ENCODE measurements at places on chromosomes 16 and 17.
A peak's percentile ranks its signal among the peaks of the same experiment; 100 is the strongest.

DNA sequence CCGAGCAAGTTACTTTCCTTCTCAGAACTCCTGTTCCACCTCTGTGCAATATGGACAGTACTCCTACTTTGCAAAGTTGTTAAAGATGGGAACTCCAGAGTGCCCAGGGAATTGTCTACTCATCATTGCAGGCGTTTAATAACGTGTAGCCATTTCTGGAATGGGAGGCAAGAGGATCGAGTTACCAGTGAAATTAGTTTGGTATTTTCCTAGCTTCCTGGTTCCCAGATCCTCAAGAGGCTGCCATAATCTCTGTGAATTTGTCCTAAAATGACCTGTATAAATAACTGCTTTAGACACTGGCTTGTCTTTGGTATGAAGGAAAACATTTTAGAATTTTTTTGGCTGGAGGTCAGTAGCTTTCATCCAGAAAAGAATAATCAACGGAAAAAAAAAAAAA, 27.7 kb downstream of the WWOX start:
- DNase-seq, result no peak

DNA sequence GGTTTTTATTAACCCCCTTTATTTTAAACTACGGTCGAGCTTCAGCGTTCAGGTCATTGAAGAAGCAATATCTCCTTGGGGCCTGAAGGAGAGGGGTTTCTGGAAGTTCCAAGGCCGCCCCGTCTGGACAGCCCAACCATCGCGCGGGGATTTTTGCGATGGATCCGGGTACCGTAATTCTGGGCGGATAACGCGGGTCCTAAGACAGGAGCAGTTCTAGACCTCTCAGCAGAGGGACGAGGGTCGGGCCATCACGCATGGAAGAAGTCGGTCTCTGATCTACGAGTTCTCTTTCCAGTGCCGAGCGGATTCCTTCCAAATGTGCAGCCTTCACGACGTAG, 3.6 kb downstream of the BORCS6 start:
- no peak for DNase-seq

DNA sequence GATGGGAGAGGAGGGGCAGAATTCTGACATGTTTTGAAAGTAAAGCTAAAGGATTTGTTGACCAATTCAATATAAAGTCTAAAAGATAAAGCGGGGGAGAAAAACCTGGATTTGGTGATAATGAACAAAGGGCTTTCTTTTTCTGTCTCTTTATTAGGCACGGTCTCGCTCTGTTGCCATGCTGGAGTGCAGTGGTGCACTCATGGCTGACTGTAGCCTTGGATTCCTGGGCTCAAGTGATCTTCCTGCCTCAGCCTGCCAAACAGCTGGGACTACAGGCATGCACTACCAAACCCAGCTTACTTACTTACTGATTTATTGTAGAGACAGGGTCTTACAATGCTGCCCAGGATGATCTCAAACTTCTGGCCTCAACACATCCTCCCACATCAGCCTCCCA, 7.5 kb downstream of the CDR2 start:
- DNase-seq, result no peak

- DNase-seq, result no peak
Measured at GRCh38 chr16:27324851-27325301, 11.1 kb downstream of the IL4R start.

GRCh38 chr17:66520999-66521398, 218.6 kb downstream of the PRKCA start:
- DNase-seq, result no peak

GRCh38 chr17:9444687-9445086, 130.9 kb downstream of the STX8 start:
- no peak for DNase-seq

DNA sequence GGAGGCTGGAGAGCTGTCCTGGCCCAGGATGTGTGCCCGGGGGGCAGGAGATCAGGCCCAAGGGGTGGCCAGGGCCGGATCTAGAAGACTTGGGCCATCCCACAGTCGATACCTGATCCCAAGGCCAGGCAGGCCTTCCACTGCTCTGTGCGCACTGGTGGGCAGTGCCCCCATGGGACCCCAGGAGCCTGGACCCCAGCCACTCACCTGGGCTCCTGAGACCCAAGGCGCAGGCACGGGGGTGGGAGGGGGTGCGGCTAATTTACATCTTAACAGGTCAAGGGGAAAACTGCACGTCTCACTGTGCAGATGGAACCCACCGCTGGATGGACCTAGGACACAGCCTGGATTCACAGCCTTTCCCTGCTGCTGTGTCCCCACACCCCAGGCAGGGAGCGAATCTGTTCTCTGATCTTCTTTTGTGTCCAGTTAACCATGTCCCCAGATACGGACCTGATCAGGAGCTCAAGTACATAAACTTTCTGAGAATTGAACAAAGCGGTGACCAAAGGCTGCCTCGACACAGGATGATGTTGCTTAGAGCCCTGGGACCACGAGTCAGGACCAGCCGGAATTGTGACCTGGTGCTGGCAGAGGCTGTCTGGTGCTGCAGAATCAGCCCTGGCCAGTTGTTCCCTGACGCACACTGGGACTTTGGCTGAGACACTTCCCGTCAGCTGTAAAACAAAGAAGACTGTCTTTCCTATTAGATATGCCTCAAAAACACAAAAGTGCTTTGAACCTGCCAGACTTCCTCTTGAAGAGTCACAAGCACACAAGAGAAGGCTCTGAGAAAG, 60.6 kb downstream of the TNFRSF13B start:
- DNase-seq, result no peak

DNA sequence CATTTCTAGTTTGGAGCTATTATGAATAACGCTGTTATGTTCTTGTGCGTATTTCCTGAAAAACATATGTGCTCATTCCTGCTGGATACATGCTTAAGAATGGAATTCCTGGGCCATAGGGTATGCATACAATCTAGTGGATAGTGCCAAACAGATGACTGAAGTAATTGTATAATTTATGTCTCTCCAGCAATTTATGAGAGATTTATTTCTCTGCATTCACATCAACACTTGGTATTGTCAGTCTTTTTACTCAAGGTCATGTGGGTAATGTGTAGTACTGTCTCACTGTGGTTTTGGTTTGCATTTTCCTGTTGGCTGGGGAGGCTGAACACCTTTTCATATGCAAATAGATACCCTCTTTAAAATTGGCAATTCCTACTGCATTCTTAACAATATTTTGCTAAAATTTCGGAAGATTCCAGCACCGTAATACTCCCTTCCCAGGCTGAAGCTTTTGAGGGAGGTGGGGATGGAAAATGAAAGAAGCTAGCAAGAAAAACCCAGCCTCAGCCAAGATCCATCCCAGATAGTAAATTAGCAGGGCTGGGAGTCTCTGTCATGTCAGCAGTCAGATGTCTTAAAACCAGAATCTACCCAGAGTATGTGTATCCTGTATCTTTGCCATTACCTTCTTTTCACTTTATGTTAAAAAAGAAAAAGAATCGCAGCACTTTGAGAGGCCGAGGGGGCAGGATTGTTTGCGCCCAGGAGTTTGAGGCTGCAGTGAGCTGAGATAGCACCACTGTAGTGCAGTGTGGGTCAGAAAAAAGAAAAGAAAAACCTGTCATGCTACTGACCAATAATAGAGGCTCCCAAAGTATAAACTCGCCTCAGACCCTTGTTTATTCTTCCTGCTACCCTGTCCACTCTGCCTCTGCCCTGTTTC, 204.9 kb downstream of the LGALS9B start:
- no peak for DNase-seq

DNA sequence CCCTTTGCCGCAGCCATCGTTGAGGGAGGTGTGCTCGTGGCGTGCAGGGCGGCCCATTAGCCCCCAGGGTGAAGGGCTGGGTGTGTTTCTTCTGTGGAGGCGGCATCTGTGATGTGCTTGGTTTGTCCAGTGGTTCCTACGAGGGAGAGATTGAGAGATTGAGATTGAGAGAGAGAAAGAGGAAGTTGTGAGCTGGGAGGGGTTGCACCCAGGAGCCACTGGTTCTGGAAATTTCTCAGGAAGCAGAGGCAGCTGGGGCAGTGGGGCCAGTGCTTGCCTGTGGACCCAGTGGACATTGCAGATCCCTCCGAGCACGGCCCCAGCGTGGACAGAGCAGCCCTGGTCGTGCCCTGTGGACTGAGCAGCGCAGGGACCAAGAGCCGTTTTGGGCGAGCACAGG, 72.0 kb upstream of the ZNF750 start:
- DNase-seq, result no peak

- DNase-seq, result no peak
Measured at GRCh38 chr16:85090873-85091521, 21.3 kb downstream of the CIBAR2 start.

- DNase-seq, result no peak
Measured at GRCh38 chr17:42518755-42519545, 17.1 kb upstream of the NAGLU start.

- no peak for DNase-seq
Measured at GRCh38 chr17:40541873-40542557, 23.3 kb downstream of the CCR7 start.

- no peak for DNase-seq
Measured at GRCh38 chr17:8019166-8019565, 16.8 kb downstream of the GUCY2D start.

GRCh38 chr17:46994993-46995392, 15.9 kb upstream of the RPRML start:
- no peak for DNase-seq

GRCh38 chr17:27366437-27366836, 72.5 kb downstream of the WSB1 start:
- DNase-seq, result peak; percentile 45

DNA sequence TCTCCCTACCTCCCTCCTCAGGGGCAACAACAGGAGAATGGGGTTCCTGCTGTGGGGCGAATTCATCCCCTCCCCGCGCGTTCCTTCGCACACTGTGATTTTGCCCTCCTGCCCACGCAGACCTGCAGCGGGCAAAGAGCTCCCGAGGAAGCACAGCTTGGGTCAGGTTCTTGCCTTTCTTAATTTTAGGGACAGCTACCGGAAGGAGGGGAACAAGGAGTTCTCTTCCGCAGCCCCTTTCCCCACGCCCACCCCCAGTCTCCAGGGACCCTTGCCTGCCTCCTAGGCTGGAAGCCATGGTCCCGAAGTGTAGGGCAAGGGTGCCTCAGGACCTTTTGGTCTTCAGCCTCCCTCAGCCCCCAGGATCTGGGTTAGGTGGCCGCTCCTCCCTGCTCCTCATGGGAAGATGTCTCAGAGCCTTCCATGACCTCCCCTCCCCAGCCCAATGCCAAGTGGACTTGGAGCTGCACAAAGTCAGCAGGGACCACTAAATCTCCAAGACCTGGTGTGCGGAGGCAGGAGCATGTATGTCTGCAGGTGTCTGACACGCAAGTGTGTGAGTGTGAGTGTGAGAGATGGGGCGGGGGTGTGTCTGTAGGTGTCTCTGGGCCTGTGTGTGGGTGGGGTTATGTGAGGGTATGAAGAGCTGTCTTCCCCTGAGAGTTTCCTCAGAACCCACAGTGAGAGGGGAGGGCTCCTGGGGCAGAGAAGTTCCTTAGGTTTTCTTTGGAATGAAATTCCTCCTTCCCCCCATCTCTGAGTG, 5.9 kb upstream of the LASP1NB start:
- DNase-seq, result no peak

GRCh38 chr17:19494961-19495806, 38.5 kb upstream of the SLC47A1 start:
- DNase-seq, result no peak

DNA sequence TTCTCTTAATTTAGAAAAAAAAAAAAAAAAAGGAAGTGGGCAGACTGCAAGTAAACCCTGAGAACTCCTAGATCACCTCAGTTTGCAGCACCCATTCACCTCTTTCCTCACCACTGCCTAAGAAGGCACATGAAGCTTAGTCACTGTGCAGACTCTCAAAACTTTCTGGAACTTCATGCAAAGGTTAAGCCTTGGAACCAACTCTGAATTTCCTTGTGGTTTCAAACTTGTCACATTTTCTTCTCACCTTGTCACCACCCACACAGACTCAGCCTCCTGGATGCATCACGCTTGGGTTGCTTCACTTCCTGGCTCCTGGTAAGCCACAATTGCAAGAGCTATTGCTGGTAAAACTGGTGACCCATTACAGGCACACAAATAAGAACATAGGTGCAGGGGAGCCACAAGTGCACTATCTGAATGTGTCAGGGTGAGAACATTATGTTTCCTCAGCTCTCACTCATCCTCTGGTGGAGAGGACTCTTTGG, 15.0 kb upstream of the CPD start:
- DNase-seq, result peak; percentile 36

- no peak for DNase-seq
Measured at GRCh38 chr17:71585540-71585939, 535.3 kb upstream of the SOX9 start.

Measured in RKO (cell line).